Mononuclear cell (primary cell): ENCODE measurements at places on chromosomes 3 and 15. TPM values are rescaled to one million over a fixed set of nuclear protein-coding genes. Genes with fewer than 3 reads are reported as not detected.

MYO5C gene
- total RNA-seq, result 1.2 TPM

COL7A1 gene
- 0.10 TPM for total RNA-seq

CXCR6 gene
- 5.2 TPM for total RNA-seq

CCR3 gene
- 0.52 TPM for total RNA-seq

DNAJA4 gene
- 22.0 TPM for total RNA-seq

TMEM158 gene
- total RNA-seq, result 1.9 TPM

TJP1 gene
- total RNA-seq, result 0.10 TPM

PRSS50 gene
- total RNA-seq, result not detected

BFSP2 gene
- total RNA-seq, result not detected

TFDP2 gene
- 39.1 TPM for total RNA-seq

USP4 gene
- 65.2 TPM for total RNA-seq

SCG5 gene
- total RNA-seq, result 0.21 TPM

TYRO3 gene
- total RNA-seq, result 0.21 TPM

A4GNT gene
- not detected for total RNA-seq

ALDH1A2 gene
- 2.0 TPM for total RNA-seq

JMJD7 gene
- total RNA-seq, result 9.1 TPM

TGM4 gene
- total RNA-seq, result not detected

CCDC13 gene
- 0.94 TPM for total RNA-seq

ZNF774 gene
- total RNA-seq, result under 0.01 TPM

POLQ gene
- 0.42 TPM for total RNA-seq

FAM81A gene
- total RNA-seq, result 0.94 TPM

CHRM5 gene
- total RNA-seq, result not detected

NRG4 gene
- 0.84 TPM for total RNA-seq

ANKRD63 gene
- total RNA-seq, result not detected

FAM107A gene
- not detected for total RNA-seq

CD96 gene
- 117 TPM for total RNA-seq

DGKG gene
- total RNA-seq, result 2.5 TPM

DAZL gene
- total RNA-seq, result 0.10 TPM

LMAN1L gene
- 0.21 TPM for total RNA-seq

FETUB gene
- total RNA-seq, result not detected

BBX gene
- total RNA-seq, result 126 TPM

GOLGA6D gene
- not detected for total RNA-seq

MUC20 gene
- 0.84 TPM for total RNA-seq

CYP1A2 gene
- not detected for total RNA-seq

AMIGO3 gene
- 3.8 TPM for total RNA-seq

DUOX1 gene
- 0.10 TPM for total RNA-seq

PGBD4 gene
- total RNA-seq, result 4.5 TPM

ARRDC4 gene
- total RNA-seq, result 22.6 TPM

TERC gene
- 382 TPM for total RNA-seq

RNU5B-1 gene
- not detected for total RNA-seq

FBXO40 gene
- under 0.01 TPM for total RNA-seq

IMPDH2 gene
- 81.5 TPM for total RNA-seq

OR5K2 gene
- not detected for total RNA-seq

PPM1L gene
- 14.5 TPM for total RNA-seq

EXOG gene
- total RNA-seq, result 13.3 TPM
